ENCODE measurements at places on chromosomes 3 and 15.

GRCh38 chr3:128060473-128061381 is 8.5 kb downstream of the SEC61A1 start:
- no peak for DNase-seq

DNA sequence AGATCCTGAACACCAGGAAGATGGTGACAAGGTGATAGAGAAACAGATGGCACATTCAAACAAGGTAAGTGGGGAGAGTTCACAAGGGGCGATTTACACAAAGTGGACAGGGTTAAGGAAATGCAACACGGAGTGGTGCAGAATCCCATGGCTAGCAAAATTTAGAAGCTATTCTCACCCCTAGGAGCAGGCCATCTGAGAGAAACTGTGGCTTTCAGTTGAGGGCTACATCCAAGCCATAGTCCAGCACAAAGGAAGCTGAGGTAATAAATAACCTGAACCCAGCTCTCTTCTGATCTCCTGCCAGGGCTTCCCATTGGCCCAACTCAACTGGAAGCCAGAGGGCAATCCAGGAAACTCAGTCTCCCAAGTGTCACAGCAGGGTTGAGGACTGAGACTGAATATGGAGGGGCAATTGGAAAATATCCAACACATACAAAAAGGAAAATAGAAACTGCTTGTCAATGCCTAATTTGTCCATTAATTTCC is 1.2 kb upstream of the ZNF445 start:
- DNase-seq = no peak

GRCh38 chr3:196872316-196872715 is 4.6 kb downstream of the SENP5 start:
- DNase-seq = no peak

- no peak for DNase-seq
These were observed 14.2 kb upstream of the ANKDD1A start for GRCh38 chr15:64897345-64897985.

DNA sequence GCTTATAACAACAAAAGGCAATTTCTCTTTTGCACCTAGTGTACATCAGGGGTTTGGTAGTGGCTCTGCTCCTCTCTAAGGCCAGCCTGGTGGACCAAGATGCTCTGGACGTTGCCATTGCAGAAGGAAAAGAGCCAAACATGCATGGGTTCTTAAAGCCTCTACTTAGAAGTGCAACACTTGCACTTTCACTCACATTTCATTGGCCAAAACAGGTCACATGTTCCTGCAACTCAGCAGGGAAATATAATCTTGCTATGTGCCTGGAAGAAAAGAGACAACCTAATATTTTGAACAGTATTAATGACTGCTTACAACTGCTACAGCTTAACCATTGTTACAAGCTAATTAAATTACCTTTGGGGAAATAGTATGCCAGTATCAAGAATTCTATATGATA is 182.9 kb downstream of the IL5RA start:
- DNase-seq = no peak

DNA sequence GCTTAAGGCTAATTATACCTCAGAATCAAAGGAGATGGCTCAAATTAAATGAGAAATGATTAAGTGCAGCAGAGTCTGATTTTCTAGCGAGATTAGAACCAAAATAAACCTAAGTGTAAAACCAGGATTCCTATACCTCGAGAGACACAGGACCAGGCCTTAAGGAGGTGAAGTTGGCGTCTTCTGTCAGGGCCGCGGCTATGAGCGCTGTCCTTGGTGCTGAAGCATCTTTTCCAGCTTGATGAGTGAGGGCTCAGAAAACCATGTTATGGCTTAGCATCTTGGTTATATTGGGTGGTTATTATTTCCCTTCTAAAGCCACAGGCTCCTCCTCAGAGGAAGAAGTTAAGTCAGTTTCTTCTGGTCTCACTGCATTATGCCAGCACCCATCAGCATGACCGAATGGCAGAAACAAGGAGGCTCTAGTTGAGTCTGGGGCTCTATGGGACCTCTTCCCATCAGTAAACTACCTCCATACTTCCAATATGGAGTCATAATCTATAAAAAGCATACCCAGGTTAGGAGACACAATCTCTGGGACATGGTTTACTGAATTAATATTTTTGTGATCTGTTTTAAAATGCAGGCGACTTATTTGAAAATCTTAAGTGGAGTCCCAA is 120.1 kb upstream of the NMNAT3 start:
- DNase-seq = no peak

GRCh38 chr3:162641907-162642306 is 1145.3 kb downstream of the OTOL1 start:
- DNase-seq = no peak

GRCh38 chr3:180058238-180058637 is 21.5 kb upstream of the PEX5L start:
- no peak for DNase-seq

GRCh38 chr15:23561914-23562313 is 3.6 kb upstream of the MKRN3 start:
- no peak for DNase-seq

DNA sequence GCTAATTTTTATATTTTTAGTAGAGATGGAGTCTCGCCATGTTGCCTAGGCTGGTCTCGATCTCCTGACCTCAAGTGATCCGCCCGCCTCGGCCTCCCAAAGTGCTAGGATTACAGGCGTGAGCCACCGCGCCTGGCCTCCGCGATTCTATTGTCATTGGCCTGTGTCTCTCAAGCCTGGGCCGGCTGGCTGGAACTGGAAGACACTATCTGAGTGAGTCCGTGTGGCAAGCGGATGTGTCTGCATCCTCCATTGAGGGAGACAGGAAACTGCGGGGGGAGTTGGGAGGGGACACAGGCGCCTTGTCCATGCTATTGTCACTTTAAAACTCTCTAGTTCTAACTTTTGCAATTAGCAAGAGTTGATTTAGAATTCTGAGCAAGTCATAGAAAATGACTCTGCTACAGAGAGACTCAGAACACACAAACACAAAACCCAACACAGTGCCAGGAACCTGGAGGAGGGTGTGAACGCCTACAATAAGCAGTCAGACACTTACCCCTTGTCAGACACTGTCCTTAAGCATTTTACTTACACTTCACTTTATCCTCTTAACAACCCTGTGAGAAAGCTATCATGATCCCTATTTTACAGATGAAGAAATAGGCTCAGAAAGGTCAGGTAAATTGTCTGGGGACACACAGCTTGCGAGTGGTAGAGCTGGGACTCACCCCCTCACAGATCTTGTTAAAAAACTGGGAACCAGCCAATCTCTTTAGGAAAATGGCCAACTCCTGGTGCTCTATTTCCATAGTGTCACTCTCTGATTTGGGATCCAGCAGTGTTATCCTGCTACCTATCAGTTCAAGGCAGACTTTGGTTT is 38.7 kb downstream of the ANP32A start:
- no peak for DNase-seq

GRCh38 chr3:39191111-39191510 is 1.3 kb downstream of the XIRP1 start:
- DNase-seq = no peak

All from stimulated activated CD4-positive, alpha-beta T cell treated with anti-CD3 and anti-CD28 coated beads, Interleukin-1b, Interleukin-23, amount 100 ng/mL, for 24 hours (primary cell).